ENCODE measurements at places on chromosomes 16 and 17.
A peak's percentile ranks its signal among the peaks of the same experiment; 100 is the strongest.

DNA sequence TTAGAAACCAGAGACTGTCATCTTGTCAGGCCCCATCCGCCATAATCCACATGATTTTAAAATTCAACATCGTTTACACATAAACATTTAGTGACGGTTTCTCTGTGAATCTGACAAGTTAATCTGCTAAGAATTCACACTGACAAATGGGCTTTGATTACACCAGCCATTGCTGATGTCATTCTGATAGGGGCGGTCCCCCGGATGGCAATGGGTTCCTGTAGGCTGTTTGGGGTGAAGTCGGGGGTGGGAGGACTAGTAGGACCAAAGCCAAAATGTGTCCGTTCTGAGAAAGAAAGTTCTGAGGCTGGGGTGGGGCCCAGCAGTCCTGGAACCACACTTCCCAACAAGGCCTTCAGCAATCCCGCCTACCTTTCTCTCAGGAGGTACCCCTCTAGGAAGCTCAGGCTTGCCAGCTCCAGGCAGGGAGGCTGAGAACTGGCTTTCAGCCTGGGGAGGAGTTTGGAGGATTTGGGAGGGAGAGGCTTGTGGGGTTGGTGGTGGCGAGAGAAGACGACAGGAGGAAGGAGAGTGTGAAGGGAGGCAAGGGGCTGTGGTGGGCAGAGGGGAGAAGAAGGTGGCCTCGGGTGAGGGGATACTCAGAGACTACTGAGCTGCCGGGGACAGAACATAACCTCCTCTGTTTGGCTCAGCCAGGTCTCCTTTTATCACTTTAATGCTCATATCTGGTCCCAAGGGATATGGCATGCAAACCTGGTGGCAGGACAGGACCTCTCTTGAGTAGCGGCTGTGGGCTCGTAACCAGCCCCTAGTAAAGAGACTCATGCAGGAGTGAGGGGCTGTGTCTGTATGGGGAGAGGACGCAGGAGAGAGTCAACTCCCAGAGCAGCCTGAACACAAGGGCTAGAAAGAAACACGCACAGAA lies 8.6 kb downstream of the HIC1 start:
- DNase-seq, result no peak

GRCh38 chr16:79845033-79845733 lies 244.6 kb upstream of the MAF start:
- no peak for DNase-seq

DNA sequence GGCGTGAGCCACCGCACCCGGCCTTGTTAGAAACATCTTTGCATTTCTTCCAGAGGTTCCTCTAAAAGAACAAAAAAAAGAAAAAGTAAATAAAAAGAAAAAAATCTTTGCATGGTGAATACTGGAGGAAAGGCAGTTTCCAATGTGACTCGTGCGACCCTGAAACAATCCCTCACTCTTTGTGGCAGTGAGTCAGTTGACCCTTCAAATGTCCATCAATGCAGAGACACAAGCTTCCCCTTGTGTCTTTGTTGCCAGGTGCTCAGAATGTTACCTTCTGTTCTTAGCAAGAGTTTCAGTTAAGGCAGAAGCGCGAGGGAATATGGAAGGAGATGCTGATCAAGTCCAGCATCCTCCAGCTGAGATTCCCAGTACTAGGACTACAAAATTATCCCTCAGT lies 16.4 kb downstream of the CACNG4 start:
- DNase-seq, result peak; percentile 34

- no peak for DNase-seq
Observed at GRCh38 chr16:86270696-86271095, 239.6 kb upstream of the FOXF1 start.

GRCh38 chr17:44795928-44796327 lies 34.2 kb downstream of the GJC1 start:
- DNase-seq, result no peak

Measured in HCT116 (cell line).